ENCODE measurements at places on chromosomes 4 and X.
A peak's percentile ranks its signal among the peaks of the same experiment; 100 is the strongest.

- no peak for DNase-seq
Measured at GRCh38 chrX:135425026-135425965, 3.6 kb downstream of the SMIM10L2A start.

DNA sequence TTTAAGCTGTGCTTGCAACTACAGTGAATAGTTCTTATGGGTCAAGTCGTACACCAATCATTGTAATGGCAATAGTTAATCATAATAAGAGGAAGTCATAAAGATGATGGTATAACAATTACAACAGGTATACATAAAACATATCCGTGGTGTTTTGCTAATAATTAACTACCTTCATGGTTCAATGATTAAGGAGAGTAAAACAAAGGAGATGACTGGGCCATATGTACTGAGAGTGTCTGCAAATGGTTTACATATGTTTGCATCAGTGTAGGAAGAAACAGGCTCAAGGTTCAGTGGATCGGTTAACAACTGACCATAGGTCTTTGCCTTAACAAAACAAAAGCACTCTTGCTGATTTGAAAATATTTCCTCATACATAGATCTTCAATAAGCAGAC, 253.0 kb downstream of the COX7B2 start:
- DNase-seq, result no peak

- no peak for DNase-seq
Measured at GRCh38 chr4:152325831-152326230, 210.1 kb downstream of the FBXW7 start.

- no peak for DNase-seq
Measured at GRCh38 chr4:168688584-168688983, 191.7 kb downstream of the PALLD start.

DNA sequence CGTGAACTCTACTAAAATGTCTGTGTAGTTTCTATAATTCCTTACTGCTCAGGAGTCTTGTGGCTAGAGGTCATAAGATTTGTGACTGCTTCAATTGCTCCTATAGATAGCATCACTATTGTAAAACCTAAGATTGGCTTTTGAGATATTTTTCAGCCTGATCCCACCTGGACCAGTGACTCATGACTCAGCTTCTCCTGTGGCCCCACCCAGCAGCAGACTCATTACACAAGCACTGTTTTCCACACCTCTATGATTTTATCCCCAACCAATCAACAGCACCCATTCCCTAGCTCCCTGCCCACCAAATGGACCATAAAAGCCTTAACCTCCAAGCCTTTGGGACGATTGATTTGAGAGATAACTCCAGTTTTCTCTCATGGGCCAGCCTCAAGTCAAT, 1157.0 kb upstream of the INTU start:
- DNase-seq, result no peak

DNA sequence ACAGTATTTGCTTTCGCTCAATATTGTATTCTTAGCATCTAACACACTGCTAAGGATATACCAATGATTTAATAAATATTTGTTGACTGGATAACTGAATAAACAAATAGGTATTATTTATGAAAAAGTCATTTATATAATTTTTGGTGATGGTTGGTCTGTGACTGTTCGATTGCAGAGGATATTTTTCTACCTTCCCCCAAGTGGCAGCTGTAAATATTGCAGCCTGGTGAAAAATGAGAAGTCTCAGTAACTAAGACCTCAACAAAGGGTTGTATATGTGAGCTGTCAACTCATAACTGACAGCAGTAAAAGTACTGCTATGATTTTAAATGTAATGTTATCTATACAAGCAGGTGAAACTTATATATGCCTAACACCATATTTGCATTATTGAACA, 36.0 kb downstream of the HTR2C start:
- DNase-seq, result peak; percentile 16

- DNase-seq, result no peak
Measured at GRCh38 chr4:185566972-185567371, 31.7 kb upstream of the PDLIM3 start.

- no peak for DNase-seq
Measured at GRCh38 chr4:147617841-147618691, 869 bp downstream of the TMEM184C start.

GRCh38 chr4:2259541-2260343, 2.2 kb downstream of the MXD4 start:
- DNase-seq, result no peak

DNA sequence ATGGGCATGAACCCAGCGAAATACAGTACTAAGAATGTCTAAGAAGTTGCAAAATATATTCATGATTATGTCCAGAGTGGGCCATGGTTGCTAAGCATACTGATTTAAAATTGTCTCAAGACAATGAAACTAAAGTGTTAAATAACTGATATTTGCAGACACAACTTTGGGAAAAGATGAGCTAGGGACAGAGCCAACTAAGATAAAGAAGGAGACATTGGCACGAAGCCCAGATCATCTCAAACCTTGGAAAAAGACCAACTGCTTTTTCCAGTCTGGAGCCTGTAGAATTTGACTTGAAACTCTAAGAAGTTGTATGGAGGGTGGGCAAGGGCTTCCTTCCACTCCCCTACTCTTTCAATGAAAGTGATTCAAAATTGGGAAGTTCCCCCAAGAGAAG, 108.5 kb upstream of the GLRA2 start:
- no peak for DNase-seq

DNA sequence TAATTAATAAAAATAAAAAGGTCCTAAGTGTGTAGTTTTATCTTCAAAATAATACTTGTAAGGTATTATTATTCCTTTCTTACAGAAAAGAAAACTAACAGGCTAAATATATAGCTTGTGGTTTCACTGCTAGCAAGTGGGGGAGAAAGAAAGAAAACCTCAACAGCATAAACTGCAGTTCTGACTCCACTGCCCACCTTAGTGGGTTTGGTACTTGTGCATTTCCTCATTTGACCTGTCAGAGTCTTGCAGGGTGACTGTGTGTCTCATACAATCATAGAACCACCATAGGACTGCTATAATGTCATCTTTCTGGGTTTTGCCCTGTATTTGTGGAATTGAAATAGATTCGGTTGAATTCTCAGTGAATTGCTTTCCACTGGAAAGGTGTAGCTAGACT, 94.7 kb upstream of the PUDP start:
- no peak for DNase-seq

DNA sequence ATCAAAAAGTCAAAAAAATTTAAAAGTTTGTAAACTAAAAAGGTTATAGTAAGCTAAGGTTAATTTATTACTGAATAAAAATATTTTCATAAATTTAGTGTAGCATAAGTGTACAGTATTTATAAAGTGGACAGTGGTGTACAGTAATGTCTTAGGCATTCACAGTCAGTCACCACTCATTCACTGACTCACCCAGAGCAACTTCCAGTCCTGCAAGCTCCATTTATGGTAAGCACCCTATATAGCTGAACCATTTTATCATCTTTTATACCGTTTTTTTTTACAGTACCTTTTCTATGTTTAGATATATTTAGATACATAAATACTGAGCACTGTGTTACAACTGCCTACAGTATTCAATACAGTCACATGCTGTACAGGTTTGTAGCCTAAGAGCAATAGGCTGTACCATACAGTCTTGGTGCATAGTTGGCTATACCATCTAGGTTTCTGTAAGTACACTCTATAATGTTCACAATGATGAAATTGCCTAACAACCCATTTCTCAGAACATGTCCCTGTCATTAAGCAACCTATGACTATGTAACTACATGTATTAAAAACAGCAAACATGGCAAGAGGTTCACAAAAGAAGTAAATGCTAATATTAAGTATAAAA, 18.6 kb downstream of the ACSL4 start:
- DNase-seq, result no peak

GRCh38 chr4:77264826-77265225, 107.8 kb downstream of the CCNG2 start:
- DNase-seq, result no peak

DNA sequence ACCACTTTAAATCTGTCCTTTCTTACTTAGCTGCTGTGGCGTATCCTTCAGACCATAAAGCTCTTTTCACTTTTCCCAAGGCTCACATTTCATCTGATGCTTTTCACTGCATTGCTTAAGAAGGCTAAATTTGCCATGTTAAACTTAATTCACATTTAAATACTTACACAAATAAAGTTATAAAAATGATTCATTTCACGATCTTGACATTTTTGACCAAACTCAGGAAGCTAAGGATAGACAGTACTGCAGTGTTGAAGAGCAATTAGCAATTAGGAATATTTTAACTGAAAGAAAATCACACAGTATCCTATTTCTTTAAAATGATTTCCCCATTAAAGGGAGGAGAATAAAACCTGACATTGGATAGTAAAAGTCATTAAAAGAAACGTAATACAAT, 1038.6 kb downstream of the STPG2 start:
- no peak for DNase-seq

GRCh38 chr4:40301603-40302002, 33.5 kb upstream of the CHRNA9 start:
- DNase-seq, result no peak

- DNase-seq, result no peak
Measured at GRCh38 chrX:145393702-145394235, 146.5 kb downstream of the SPANXN1 start.

GRCh38 chrX:131366407-131366806, 77.3 kb upstream of the IGSF1 start:
- no peak for DNase-seq

DNA sequence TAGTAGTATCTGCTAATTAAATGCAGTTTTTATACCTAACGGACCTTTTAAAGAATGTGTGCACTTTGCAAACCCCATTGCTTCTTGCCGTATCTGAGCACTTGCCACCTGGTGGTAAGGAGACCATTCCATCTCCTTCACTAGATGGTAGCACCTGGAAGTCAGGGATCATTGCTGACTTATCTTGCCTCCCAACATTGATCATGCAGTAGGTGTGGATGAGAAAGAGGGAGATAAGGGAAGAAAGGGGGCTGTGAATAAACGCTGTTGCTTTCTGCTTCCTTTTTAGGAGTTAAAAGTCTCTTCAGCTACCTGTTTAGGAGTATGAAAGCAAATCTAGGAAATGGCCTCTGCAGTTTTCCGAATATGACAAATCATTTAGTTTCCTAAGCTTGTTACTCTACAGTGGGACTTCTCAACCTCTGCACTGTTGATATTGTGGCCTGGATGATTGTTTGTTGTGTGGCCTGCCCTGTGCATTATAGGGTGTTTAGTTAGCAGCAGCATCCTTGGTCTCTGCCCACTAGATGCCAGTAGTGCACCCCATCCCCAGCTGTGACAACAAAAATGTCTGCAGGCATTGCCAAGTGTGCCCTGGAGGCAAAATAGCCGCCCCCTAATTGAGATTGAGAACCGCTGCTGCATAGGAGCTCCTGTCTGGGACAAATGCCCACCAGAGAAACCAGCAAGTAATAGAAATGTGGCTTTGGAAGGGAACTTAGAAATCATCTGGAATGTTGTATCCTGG, 38.8 kb downstream of the GAB1 start:
- DNase-seq, result peak; percentile 36

DNA sequence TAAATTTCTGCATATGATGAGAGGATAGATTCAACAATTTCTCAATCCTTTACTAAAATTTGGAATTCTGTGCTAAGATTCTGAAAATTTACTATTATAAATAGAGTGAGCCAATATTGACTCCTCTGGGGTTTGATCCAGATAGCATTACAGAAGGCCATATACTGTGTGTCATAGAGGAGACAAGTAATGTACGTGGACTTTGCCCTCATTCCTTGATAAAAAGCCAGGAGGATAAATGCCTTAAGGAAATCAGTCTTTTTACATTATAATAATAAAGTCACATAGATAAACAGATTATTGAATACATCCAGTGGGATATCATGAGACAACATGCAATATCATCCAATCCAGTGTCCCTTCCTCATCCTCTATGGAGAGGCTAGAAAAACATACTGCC, 188.0 kb upstream of the HDX start:
- DNase-seq, result no peak

DNA sequence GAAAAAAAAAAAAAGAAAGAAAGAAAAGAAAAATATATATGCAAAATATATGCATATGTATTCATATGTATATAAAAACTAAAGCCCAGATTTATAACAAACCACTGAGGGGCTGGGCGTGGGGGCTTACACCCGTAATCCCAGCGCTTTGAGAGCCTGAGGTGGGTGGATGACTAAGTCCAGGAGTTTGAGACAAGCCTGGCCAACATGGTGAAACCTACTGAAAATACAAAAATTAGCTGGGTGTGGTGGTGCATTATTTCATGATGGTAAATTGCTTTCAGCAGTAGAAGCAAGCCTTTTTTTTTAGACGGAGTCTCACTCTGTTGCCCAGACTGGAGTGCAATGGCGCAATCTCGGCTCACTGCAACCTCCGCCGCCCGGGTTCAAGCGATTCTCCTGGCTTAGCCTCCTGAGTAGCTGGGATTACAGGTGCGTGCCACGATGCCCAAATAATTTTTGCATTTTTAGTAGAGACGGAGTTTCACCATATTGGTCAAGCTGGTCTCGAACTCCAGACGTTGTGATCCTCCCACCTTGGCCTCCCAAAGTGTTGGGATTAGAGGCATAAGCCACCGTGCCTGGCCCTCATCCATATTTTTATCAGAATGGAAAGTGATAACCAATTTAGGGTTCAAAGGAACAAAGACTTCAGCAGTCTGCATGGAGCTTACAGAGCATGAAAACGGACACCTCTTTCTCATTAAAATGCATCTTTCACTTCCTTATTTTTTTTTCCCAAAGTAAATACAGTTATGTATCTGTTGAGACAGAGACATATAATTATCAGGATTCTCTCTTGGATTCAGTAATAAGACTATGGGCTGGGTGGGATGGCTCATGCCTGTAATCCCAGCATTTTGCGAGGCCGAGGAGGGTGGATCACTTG, 27.7 kb upstream of the MOB1B start:
- DNase-seq, result no peak

- no peak for DNase-seq
Measured at GRCh38 chrX:140815868-140816267, 106.3 kb downstream of the LINC00632 start.

DNA sequence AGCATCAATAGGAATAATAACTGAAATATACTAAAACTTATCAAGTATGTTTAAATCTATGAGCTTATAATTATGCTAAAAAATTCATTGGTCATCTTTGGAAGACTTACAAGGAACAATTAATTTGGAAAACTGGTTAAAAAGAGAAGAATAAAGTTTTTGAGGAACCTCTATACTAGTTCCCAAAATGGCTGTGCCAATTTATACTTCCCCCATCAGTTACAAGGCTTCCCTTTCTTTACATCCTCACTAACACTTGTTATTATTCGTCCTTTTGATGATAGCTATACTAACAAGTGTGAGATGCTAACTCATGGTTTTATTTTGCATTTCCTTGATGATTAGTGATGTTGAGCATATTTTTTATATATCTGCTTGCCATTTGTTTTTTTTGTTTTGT, 17.1 kb downstream of the OGT start:
- DNase-seq, result no peak

DNA sequence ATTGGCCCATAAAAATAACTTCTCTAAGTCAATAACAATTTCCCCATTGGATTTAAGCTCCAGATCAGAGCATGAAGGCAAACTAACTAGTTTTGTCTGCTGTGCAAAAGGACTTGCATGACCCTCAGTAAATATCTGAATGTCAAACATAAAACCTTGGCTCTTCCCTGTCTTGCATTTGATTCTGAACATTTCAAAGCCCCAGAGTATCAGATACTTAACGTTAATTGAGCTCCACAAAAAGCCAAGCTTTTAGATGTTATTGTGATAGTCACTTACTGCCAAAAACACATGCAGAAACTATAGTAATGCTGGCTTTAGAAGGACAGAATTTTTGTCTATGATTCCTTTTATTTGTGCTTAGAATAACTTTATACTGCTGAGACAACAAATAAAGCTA, 664.2 kb downstream of the ADGRL3 start:
- DNase-seq, result no peak

Data from Calu3 (cell line).